ENCODE measurements at places on chromosomes 13 and 19. TPM values are rescaled to one million over a fixed set of nuclear protein-coding genes. Genes with fewer than 3 reads are reported as not detected.

Gene AMER2
- total RNA-seq, result not detected

Gene NHLRC3
- 7.6 TPM for total RNA-seq

Gene ANGPTL4
- total RNA-seq, result 55.4 TPM

Gene MKNK2
- 311 TPM for total RNA-seq

Gene CLIP3
- 1.3 TPM for total RNA-seq

Gene FPR1
- 1.2 TPM for total RNA-seq

Gene FXYD7
- total RNA-seq, result not detected

Gene ZNF415
- total RNA-seq, result 0.28 TPM

Gene SMIM24
- total RNA-seq, result not detected

Gene NLRP13
- total RNA-seq, result not detected

Gene TGDS
- total RNA-seq, result 5.8 TPM

Gene TLE6
- total RNA-seq, result 0.40 TPM

Gene CNFN
- total RNA-seq, result 1,078 TPM

Gene POU2F2
- 1.00 TPM for total RNA-seq

Gene IQCN
- 0.56 TPM for total RNA-seq

Gene KLK6
- 106 TPM for total RNA-seq

Gene C3
- total RNA-seq, result 65.0 TPM

All from esophagus mucosa (tissue), 1 donor.